Kidney epithelial cell (primary cell): ENCODE measurements at places on chromosomes 11 and 22.

DNA sequence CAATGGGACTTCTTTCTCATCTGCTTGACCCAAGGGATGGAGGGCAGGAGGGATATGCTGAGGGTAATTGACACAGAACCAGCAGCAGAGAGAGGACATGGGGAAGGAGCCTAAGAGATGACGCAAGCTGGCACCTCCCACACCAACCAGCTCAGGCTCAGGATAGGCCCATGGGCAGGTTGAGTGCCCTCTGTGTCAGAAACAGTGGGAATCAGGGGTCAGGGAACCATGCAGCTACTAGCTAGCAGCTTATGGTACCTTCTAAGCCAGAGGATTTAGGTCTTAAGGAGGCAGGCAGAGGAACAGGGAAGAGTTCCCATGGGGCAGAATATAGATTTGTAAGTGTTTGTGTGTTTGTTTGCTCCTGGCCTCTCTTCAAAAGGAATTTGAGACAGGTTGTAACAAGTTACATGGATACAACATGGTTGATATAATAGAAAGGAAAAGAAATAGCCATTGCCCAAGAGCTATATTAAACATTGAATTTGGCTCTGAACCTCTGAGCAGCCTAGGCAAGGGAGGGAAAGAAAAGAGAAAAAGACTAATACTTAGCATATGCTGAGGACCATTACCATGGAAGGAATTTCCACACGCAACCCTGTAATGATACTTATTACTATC is 39.9 kb upstream of the NAV2 start:
- no peak for DNase-seq

DNA sequence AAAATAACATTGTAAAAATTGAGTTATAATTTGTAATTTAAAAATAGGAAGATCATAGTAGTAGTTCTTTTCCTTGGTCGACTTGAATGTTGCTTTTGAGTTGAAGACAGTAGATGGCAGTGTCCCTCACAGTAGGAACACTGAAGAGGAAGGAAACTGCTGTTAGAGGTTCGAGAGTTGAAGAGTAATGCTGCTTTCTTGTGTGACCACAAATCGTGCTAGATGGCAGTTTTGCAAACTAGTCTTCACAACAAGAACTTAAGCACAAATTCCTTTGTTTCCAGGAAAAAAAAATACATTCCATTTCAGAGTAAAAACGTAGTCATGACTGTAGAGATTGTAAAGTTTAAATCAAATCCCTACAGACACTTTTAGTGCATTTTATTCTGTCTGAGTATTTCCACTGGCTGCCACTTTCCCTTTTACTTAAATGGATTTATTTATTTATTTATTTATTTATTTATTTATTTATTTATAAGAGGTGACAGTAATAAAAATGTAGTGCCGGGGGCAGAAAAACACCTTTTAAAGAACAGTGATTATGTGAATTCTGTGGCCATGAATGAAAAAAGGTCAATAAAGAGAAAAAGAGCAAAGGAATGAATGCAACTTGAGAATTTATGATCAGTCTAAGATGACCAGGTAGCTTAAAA is 54.6 kb downstream of the SPECC1L start:
- peak; percentile 59 for DNase-seq

GRCh38 chr11:68373189-68373814 is 60.9 kb downstream of the LRP5 start:
- DNase-seq, result no peak

GRCh38 chr11:69212798-69213110 is 57.0 kb downstream of the SMIM38 start:
- no peak for DNase-seq

DNA sequence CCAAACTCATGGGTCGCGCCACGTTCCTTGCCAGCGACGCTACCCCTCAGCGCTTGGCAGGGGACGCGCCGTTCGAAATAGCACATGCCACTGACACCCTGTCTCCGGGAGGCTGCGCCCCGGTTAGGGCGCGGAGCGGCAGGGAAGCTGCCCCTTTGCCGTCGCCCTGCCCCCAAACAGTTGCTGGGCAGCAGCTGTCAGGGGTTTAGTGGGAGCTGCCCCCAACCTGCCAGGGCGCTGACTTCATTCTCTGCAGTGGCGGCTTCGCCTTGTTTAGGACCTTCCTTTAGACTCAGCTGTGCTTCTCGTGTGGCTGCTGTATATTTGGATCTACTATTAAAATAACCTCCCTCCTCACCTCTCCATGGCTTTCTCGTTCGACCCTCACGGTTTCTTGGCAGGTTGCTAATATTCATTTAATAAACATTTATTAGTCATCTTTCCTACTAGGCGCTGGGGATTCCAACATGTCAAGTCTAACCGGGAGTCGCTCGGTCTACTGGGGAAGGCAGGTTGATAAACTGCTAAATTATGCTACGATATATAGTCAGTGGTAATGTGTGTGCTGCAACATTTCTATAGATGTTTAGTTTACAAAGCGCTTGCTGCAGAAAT is 782 bp downstream of the TMEM109 start:
- no peak for DNase-seq
